RWPE2 (cell line): ENCODE measurements at places on chromosomes 11 and 22.

- no peak for DNase-seq
These were observed 110.9 kb upstream of the PITPNB start for GRCh38 chr22:28029956-28030355.

DNA sequence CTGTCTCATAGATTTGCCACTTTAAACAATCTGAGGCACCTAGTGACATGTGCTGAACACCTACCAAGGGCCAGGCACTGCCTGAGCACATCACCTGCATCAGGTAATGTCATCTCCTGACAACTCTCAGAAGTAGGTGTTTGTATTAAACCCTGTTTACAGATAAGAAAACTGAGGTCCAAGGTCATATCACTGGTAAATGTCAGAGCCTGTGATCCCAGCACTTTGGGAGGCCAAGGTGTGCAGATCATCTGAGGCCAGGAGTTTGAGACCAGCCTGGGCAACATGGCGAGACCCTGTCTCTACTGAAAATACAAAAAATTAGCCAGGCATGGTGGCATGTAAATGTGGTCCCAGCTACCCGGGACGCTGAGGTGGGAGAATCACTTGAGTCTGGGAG lies 39.1 kb upstream of the ACCSL start:
- DNase-seq, result no peak

DNA sequence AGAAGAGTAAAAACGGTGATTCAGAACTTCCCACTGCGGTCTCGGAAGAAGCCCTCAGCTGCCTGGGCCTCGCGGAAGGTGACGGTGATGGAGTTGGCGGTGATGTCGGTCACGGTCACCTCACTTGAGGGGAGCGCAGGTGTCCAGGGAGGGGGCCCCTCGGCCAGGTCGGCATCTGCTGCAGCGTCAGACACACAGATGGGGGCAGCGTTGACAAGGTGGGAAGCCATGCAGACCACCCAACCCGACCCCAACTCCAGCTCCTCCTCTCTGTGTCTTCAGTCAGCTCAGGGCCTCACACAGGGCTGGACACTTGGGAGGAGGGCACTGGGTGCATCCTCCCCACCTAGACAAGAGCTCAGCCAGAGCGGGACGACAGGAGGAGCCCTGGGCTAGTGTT lies 18.6 kb downstream of the CBX7 start:
- DNase-seq, result no peak

DNA sequence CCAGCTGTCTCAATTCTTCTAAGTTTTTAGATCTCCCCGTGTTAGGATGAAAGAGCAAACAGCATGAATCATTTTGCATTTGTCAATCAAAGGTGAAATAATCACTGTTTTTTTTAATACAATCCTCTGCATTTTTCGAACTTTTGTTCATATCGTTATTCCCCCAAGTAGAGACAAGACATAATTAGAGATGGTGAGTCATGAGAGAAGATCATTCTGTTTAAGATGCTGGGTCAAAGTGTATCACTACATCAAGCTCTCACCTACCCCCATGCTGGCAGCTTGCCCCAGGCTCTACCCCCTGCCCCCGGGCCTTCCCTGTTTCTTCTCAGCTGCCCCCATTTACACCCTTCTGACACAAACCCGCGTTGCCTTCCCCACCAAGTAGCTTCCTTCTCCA lies 30.5 kb upstream of the MYO18B start:
- DNase-seq, result no peak

GRCh38 chr11:118223992-118224391 lies 819 bp downstream of the JAML start:
- DNase-seq, result no peak

- peak; percentile 61 for DNase-seq
These were observed 17.6 kb downstream of the SELENOO start for GRCh38 chr22:50218153-50218995.

GRCh38 chr22:33640900-33641299 lies 279.4 kb downstream of the LARGE1 start:
- DNase-seq, result no peak

DNA sequence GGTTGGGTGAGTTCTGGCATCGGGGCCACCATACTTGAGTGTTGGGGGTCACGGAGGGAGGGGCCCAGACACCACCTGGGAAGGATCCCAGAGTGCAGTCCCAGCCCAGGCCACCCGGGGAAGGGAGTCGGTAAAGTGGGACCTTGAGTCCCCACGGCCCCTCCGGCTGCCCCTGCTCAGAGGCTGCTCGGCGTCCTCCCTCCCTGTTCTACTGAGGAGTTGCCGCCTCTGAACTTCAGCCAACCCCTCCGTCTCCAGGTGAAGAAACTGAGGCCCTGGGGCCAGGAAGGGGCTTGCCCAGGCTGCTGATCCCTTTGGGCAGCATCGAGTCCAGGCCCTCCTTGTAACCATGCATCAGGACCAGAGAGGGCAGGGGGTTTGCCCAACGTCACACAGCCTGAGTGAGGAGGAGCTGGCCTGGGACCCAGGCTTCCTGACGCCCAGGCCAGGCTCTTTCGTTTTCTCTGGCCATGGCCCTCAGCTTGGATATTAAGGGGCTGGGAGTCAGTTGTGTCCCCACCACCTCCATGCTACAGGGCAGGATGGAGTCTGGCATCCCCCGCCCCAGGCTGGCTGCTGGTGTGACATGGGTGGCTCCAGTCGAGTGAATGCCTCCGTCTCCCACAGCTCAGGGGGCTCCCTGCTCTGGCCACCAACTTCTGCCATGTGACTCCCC lies 1.3 kb downstream of the PARVG start:
- no peak for DNase-seq

DNA sequence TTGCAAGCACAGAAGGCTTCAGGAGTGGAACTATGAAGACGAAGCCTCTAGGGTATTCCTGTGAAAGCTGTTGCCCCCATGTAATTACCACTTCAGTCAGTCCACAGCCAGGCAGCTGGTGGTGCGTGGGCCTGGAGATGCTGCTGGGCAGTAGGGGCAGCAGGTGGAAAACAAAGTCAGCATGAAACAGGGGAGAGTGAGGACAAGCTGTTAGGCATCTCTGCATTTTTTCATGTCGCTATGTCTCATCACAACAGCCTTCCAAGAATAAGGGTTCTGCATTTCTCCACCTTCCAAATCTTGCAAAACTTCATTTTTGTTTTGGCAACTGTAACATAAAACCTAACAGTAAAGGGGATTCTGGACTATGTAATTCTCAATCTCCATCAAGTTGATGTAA lies 757.5 kb downstream of the NELL1 start:
- DNase-seq, result no peak

DNA sequence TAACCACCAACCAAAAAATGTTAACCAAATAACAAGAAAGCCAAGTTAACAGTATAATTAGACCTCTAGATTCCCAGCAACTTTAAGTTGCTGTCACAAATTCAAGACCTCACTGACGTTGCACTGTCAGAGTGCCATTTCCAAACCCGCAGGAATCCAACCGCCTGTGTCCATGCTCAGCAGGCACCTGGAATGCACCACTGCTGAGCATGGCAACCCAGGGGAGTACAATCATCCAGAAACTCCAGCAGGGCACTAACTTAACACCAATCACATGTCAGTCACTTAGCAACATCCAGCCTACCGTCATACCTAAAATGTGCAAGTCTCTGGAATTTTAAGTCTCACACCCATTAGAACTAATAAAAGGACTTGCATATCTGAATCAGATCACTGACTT lies 48.8 kb downstream of the SMCO4 start:
- no peak for DNase-seq

GRCh38 chr11:116885951-116886655 lies 48.7 kb upstream of the APOA1 start:
- DNase-seq, result no peak

DNA sequence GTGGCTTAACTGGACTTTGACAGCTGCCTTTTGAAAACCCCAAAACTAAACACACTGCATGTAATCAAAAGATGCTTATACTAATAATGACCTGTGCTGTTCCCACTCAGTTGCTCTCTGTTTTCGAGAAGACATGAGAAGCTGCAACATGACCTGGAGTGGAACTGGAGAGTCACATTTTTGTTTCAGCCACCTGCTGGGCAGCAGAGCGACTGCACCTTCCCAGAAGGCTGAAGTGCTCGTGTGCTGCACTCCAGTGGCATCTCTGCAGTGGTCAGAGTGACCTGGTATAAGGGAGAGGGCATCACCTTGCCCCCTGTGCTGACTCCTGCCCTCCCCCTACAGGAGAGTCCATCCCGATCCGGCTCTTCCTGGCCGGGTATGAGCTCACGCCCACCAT lies 8.6 kb downstream of the THYN1 start:
- no peak for DNase-seq

DNA sequence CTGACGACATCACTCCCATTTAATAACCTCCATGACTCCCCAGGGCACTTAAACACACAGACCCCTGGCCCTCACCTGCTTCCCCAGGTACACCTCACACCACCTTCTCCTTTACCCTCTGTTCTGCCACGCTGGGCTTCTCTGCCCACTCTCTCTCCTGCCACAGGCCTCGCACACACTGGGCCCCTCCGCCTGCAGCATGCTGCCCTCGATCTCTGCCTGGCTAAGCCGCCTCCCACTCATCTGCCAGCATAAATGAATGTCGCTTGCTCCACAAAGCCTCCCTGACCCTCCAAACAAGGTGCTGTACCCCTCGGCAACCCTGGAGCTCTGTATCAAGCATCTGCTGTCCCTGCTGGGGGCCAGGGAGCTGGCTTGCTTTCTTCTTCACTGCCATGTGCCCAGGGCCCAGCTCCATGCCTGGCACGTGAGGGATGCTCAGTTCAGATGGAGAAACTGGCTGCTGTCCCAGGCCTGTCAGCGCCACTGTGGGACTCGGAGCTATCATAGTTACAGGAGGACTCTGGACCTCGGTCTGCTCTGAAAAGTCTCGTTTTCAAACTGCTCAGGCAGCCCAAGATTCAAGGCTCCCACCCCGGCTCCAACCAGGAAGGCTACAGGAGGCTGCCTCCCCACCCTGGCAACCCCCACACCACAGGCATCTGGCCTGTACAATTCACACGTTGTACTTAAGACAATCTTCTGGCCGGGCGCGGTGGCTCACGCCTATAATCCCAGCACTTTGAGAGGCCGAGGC lies 11.9 kb downstream of the TTLL1 start:
- DNase-seq, result no peak

GRCh38 chr11:8715501-8715900 lies 32.9 kb downstream of the RPL27A start:
- no peak for DNase-seq

GRCh38 chr11:131979364-131979763 lies 608.9 kb downstream of the NTM start:
- DNase-seq, result no peak

GRCh38 chr11:132048040-132048439 lies 677.6 kb downstream of the NTM start:
- no peak for DNase-seq

DNA sequence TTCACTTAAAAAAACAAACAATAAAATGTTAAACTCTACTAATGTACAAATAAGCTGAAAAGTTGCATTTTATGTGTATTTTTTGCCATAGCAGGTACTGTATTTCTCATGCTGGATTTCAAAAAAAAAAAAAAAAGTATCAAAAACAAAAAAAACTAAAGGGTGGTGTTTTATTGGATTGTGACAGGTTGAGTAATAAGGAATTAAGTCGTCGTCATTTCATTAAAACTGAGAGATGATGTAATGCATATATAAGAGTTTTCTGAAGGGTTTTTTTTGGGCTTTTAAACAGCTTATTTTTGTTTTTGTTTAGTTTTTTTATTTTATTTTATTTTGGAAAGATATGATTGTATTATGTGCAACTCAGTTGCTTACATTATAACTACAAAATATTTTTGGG lies 10.9 kb upstream of the ADSL start:
- no peak for DNase-seq

- DNase-seq, result no peak
These were observed 114.7 kb downstream of the RBFOX2 start for GRCh38 chr22:35913925-35914324.

DNA sequence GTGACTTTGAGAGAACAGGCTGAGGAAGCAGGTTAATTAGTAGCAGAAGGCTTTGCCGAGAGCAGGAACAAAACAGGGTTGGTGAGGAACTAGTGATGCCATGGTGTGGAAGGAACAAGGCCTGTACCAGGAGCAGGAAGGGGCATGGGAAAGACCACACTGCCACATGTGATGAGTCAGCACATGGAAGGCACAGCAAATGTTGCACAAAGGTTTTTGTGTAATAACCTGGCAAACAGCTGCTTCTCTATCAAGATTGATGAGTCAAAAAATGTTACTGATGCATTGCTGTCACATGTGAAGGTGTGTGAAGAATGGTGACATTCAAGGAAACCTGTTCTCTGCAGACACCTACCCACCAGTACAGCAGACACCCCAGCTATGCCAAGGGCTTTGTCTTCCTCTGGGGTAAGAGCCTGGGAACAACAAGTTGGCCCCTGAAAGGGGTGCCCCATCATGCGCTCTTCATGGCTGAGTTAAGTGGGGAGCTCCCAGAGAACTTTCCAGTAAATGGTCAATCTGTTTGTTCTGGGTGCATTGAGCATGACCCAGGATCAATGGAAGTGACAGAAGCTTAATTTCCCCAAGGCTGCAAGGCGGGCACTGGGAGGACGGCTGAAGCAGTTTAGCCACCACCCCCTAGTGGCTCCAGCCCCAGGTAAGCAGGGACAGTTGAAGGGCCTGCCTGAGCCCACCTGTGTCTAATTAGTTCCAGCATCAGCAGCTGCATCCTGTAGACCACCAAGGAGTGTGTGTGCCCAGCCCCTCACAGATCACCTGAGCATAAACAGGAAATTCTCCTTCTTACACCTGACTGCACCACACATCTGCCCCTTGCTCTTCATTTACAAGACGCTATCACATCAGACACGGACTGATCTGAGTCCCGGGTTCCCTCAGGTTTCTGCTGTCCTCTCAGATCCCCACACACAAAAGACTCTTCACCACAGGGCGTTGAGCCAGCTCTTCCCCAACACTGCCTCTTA lies 47.6 kb downstream of the GGTLC2 start:
- DNase-seq, result no peak

GRCh38 chr22:36016684-36017083 lies 11.9 kb downstream of the RBFOX2 start:
- DNase-seq, result no peak

DNA sequence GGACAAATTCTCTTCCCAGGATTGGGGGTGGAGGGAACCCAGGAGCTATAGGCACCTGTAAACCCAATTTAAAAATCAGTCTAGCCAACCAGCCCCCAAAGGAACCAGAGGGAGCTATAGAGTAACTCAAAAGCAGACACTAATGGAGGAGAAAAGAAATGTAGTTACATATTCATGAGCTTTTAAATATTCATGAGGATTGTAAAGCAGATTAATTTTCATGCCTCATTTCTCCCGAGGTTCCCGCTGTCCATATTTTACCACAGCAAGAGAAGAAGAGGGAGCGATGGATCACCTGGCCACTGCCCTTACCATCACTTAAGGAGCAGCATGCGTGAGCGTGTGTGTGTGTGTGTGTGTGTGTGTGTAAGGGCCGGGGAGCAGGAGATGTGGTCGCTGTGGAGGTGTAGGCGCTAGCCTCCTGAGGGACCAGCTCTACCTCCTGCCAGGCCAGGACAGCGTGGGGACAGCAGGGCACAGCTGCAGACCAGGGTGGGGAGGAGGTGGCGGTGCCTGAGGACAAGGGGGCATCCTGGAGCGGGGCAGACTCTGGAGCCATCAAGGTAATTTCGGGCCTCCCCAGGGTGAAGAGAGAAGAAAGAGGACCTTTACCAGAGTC lies 100.7 kb upstream of the THY1 start:
- DNase-seq, result no peak
